ENCODE measurements at places on chromosomes 2 and 18.

DNA sequence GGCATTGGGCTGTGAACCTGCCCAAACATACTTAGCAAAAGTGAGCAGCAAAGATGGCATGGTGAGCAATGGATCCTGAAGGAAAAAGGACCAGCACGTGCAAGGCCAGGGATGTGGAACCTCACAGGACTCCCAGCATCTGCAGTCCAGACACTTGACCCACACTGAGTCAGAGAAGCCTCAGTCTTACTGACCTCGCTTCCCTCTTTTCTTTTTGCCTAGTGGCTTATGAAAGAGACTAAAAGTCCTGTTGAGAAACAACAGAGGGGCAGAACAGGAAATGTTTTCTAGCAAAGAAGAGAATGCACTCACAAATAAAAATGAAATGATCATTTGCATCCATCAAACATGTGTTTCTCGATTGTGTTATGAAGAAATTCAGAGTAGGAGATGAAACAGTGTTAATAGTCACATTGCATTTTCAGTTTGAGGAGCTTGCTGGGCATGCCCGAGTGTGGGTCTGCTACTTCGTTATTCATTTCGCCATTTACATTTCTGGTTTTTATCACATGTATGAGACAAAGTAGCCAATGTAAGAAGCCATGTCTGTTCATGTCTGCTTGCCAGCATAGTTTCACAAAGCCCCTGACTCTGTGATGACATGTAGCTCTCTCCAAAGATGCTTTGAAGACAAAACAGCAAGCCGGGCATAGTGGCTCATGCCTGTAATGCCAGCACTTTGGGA, 118.4 kb downstream of the INO80D start:
- DNase-seq: no peak

DNA sequence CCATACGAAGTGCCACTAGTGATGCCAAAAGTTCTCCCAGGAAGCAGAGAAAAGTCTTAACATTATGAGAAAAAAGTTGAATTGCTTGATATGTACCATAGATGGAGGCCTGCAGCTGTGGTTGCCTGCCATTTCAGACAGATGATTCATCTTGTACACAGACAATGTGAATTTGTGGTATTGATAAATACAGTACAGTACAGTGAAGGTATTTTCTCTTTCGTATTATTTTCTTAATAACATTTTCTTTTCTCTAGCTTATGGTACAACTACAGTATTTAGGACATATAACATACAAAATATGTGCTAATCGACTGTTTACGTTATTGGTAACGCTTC, 33.6 kb upstream of the VWC2L start:
- no peak for DNase-seq

- peak; percentile 91 for DNase-seq
These were observed 270.8 kb upstream of the DCC start for GRCh38 chr18:52069201-52069600.

DNA sequence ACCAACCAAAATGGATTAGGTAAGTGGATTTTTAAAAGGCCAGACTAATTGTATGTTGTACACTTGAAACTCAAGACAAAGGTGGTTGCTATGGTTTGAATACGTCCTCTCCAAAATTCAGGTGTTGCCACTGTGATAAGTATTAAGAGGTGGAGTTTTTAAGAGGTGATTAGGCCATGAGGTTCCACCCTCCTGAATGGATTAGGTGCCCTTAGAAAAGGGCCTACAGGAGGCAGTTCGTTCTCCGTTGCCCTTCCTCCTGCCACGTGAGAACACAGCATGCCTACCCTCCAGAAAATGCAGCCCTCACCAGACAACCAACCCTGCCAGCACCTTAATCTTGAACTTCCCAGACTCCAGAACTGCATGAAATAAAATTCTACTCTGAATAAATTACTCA, 51.2 kb downstream of the CHMP3 start:
- DNase-seq: no peak

DNA sequence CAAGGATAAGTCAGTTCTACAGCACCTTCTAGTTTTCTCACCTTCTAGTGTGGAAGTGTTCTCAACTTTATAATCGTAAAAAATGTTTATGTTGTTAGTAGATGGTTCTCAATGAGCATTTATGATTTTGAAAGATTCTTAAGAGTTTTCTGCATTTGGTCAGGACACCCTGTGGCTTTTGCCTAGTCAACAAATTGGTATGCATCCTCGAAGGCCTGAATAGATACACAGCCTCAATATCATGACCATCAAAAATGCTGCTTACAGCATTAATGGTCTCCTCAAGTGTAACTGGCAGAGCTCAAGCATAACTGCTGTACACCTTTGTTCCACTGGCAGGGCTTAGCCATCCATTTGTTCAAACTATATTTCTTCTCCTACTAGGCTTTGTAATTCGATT, 96.7 kb downstream of the CRACDL start:
- no peak for DNase-seq

DNA sequence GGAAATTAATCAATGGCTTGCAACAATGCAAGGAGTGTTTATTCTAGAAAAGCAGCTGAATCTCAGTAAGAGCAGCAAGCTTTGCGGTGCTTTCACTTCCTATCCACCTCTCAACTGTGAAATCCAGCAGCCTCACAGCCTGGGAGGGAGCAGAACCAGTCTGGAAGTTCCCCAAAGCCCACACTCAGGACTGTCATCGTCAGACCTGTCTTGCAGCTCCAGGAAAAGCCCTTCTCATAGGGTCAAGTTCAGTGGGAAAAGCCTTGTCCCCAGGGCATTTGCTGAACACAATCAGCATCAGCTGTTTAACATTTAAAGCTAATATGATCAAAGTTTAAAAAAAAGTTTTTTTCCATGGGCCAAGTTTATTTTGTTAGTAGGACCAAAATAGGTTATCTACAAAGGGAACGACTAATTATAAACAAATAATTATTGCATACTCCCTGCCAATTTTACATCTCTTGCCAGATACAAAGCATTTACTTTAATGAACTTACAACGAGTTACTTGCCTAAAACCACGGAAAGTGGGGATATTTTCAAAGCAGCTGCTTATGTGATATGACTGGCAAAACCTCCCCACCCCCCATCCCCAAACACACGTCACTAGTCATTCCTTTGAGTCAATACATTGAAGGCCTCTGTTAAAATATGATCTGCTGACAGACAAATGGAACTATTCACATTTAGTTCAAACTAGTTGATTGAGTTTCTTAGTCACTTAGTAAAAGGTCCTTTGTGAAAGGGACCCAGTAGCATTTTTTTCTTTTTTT, 36.8 kb downstream of the PARD6G start:
- DNase-seq: no peak

DNA sequence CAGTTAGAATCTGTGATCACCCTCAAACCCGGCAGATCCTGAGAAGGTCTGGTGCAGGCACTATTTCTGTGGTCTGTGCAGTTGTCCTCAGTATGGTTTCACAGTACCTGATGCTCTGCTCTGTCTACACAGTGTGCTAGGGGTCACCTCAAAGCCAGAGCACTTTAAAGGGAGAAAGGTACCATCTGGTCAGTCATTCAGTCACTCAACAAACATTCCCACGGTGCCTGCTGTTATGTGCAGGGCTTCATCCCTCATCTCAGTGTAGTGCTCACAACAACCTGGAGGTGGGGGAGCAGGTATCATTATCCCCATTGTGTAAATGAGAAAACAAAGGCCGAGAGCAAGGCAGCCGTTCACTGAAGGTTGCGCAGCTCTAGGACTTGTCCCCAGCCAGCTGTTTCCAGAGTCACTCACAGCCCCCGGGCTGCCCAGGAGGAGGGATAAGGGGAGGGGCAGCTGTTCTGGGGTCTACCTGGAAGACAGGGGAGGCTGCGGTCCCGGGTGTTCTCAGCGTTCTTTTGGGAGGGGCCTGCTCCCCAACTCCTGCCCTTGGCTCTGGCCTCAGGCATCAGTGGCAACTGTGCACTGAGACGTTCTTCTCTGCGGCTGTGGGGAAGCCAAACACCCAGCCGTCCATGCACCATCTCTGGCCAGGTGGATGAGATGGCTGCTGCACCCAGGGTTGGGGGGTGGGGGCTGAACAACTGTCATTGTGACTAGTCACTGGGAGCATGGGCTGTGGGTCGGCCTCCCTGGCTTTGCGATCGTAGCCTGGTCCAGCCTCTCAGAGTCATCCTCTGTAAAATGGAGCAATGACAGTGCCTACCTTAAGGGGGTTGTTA, 9.2 kb downstream of the INHBB start:
- DNase-seq: no peak

- DNase-seq: no peak
These were observed 127.8 kb upstream of the SYT4 start for GRCh38 chr18:43405097-43405496.

DNA sequence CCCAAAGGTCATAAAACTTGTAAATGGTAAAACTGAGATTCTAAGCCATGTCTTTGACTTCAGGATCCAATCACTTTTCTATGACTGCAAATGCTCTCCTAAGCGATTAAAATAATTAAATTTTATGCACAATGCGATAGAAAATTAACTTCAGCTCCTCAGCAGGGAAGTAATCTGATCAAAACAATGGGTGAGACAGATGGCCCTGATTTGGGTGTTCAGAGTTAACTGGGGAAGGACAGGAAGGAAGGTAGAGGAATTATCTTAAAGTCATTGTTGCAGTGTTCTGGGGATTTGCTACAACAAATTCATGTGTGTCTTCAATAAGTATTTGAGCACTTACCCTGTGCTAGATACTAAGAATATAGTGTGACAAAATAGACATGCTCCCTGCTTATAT, 446.0 kb upstream of the MEX3C start:
- DNase-seq: no peak

DNA sequence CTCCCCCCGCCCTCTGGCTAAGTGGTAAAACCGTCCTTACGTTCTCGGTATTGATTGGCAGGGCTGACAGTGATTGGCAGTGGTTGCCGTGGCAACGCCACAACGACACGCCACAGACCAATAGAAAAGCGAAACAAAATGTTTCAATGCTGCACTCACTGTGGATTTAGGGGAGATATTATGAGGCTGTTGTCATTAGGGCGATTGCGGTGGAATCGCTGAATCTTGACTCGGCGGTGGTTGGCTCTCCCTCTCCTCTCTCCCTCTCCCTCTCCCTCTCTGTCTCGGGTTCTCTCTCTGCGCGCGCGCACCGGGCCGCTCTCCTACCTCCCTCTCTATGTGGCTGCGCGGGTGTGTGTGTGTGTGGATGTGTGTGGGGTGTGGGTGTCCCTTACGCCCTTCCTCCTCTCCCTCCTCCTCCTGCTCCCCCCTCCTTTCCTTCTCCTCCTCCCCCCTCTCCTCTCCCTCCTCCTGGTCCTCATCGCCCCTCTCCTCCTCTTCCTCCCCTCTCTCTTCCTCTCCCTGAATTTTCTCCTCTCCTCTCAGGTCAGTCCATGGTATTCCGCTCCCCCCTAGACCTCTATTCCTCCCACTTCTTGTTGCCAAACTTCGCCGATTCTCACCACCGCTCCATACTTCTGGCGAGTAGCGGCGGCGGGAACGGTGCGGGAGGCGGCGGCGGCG, at the start of gene SIX3:
Gene SIX3 (plus strand): TSS at position 152 of the 684 bp plus-strand sequence. CDS start 403 bp downstream, at position 555.
- no peak for DNase-seq

DNA sequence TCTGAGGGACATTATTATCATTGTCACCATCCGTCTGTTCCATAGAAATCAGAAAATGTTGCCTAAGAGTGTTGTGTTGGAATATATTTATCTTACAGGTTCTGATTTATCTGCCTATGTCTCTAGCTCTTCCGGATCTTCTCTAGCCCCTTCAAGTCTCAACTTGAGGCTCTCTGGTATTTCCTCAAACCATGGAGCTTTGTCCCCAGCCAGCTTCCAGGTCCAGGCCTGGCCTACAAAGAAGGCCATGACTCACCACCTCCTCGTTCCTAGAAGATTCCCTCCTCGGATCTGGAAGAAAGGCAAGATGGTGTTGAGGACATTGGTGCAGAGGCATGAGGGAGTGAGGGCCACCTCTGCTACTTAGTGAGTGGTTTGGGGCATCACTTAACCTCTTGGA, 122.1 kb upstream of the TRIB2 start:
- no peak for DNase-seq
